ENCODE measurements at places on chromosomes 12 and 14.

DNA sequence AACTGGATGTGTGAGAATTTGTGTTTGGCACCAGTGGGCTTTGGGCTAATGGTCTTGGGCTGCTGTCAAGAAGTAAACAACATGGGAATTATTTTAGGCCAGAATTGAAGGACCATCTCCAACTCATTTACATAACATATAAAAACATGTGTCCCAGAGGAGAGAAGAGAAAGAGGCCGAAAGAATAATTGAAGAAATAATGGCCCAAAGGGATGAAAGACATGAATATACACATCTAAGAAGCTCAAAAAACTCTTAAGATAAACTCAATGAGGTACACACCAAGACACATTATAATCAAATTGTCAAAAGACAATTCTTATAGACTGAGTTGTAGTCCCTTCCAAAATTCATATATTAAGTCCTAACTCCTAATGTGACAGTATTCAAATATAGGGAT lies 56.1 kb upstream of the SCAF11 start:
- no peak for DNase-seq

- DNase-seq = no peak
Measured at GRCh38 chr14:24057271-24057670, 5.5 kb downstream of the CARMIL3 start.

DNA sequence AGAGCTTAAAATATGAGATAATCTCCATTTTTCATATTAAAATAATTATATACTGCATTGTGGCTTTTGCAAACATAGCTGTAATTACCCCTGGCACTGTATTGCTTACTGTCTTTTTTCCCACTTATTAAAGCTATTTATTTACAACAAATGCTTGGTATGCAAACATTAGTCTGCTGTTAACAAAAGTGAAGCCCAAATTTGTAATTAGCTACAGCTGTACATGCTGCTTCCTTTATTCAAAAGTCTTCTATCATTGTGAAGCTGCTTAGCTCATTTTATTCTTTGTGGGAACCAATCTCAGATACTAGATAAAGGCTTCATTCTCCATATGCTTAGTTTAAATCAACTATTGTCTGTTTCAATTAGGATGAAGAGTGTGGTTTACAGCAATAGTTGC lies 425.8 kb upstream of the FOXG1 start:
- DNase-seq = no peak

DNA sequence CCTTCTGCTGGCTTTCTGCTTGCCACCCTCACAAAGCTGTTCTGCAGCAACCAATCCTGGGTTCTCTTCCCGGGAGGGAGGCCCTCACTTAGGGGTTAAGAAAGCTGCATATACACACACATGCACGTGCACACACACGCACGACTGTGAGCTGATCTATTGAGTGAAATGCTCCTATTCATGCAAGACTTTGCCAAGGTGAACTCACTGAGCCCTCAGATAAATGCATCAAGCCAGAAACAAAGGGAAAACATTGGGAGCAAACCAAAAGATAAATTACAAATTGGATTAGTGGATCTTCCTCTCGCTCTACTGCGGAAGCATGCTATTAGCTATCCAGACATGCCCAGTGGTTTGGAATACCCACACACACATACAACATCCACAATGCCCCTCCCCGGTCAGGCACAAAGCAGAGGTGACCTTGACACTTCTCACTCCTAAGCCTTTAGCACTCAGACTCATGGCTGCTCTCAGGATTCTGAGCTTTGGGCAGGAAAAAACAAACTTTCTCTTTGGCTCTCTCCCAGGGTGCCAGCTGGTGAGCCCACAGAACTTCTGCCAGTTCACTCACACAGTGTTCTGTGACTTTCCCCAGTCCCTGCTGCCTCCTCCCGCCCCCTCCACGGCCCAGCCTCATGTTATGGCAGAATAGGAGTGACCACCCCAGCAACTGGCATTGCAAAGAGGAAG lies 320.0 kb downstream of the DPF3 start:
- no peak for DNase-seq

- no peak for DNase-seq
Measured at GRCh38 chr12:66963901-66964300, 285.0 kb upstream of the GRIP1 start.

- DNase-seq = no peak
Measured at GRCh38 chr12:89316705-89317139, 35.6 kb downstream of the DUSP6 start.

- DNase-seq = no peak
Measured at GRCh38 chr12:131869871-131870418, 24.5 kb upstream of the ULK1 start.

- DNase-seq = no peak
Measured at GRCh38 chr12:123254853-123255446, 16.7 kb downstream of the CDK2AP1 start.

Measured in left hindlimb (tissue), 1 donor.